ENCODE measurements at places on chromosomes 13 and 19. TPM values are rescaled to one million over a fixed set of nuclear protein-coding genes. Genes with fewer than 3 reads are reported as not detected.

ICAM5 gene
- 2.2 TPM for total RNA-seq

CYP2S1 gene
- 5.0 TPM for total RNA-seq

CLIP3 gene
- total RNA-seq, result 1.0 TPM

TMEM272 gene
- total RNA-seq, result not detected

C1QTNF9 gene
- not detected for total RNA-seq

OR7A5 gene
- total RNA-seq, result not detected

C3 gene
- total RNA-seq, result 10.2 TPM

ZNF71 gene
- total RNA-seq, result 6.2 TPM

ZNF567 gene
- 7.2 TPM for total RNA-seq

RXFP2 gene
- total RNA-seq, result not detected

SPRED3 gene
- 0.06 TPM for total RNA-seq

Measured in Daoy (cell line).